ENCODE measurements at places on chromosomes 2 and 18.

DNA sequence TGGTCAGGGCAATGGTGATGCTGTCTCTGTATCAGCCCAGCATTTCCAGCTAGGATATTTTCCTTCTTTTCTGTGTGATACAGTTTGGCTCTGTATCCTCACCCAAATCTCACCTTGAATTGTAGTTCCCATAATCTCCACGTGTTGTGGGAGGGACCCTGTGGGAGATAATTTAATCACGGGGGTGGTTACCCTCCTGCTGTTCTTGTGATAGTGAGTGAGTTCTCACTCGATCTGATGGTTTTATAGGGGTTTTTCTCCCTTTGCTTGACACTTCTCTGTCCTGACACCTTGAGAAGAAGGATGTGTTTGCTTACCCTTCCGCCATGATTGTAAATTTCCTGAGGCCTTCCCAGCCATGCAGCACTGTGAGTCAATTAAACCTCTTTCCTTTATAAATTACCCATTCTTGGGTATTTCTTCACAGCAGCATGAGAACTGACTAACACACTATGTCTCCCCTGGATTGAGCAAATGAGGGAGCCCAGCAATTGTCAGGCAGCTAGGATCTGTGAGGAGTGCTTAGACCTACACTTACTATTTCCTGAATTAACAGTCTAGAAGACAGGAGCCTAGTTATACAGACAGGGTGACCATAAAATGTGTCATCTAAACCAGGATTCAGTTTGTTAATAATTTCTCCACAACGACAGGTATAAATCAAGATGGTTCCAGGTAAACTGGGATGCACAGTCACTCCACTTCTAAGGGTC is 6.0 kb downstream of the SCN2A start:
- DNase-seq: no peak

- no peak for DNase-seq
Measured at GRCh38 chr2:43407935-43408334, 181.5 kb upstream of the ZFP36L2 start.

GRCh38 chr2:96927405-96928171 is 57.7 kb upstream of the SEMA4C start:
- no peak for DNase-seq

DNA sequence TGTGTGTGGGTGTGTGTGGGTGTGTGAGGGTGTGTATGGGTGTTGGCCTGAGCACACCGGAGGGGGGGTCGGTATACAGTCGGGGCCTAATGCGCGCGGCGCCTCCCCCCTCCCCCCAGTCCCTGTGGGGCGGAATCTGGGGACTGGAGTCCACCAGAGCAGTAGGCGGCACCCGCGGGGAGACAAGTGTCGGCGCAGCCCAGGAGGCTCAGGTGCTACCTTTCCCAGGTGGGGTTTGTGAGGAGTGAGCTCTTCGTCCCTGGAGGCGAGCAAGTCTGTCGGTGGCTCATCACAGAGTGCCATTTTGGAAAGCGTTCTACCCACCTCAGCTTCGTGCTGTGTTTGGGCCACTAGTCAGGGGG is 2896.1 kb upstream of the TEKT4 start:
- DNase-seq: no peak

GRCh38 chr2:218368621-218369153 is 12.0 kb downstream of the CATIP start:
- DNase-seq: no peak

- DNase-seq: no peak
Measured at GRCh38 chr2:239760596-239760995, 264.5 kb downstream of the NDUFA10 start.

DNA sequence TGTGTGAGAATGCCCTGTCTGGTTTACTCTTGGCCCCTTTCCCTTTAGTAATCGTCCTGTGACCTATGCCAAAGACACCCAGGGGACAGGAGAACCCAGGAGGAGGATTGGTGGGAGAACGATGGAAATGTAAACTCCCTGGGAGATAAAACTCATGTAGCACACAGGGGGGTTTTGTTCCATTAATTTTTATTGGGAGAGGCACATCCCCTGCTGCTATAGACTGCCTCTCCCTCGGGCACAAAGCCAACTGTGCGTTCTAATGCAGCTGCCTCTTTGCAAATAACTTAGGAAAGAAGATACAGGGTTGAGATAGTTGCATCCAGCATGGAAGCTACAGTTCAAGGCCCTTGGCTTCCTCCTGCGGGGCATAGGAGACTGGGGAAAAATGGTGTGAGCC is 489.6 kb downstream of the SLC4A3 start:
- DNase-seq: no peak

DNA sequence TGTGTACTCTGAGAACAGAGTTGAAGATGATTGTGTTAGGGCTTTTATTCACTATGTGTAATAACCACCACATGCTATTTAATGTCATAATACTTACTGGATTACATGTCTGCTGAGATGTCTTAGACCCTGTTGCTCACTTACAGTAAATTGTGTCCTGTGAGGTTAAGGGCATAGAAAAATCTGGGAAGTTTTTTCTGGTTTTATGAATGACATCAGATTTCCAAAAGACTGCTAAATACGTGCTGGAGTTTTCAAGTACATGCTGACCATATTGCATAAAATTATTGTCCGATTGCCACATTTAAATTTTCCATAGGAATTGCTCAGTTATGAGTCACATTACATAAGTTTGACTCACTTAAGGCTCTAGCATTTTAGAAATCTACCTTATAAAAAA is 96.7 kb upstream of the COL5A2 start:
- DNase-seq: no peak

DNA sequence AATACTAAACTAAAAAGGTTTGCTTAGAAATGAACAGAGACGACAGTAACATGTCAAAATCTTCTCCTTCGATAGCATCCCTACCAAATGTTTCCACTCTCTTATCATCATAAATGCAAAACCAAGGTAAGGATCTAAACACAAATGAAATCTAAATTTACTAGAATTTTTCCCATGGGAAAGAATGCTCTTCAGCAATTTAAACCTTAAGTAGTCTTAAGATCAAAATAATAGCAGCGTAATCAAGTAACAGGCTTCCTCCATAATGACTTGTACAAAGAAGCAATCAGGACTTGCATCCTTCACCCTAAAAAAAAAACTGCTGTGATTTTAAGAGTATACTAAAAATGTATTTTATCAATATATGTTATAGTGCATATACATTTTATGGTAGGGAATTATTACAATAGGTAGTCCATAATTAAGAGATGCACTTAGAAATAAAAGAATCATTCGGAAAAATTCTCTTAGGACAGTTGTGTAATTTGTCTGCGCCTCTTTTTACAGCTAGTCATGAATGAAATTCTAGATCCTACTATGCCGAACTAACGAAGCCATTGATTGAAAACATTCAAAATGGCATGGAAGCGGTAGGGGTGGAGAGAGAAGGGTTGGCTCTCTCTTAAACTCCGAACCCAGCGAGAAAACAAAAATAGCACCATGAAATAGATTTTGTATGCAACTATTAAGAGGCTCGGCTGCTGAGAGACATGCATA is 1.3 kb downstream of the PGAP1 start:
- no peak for DNase-seq

GRCh38 chr18:69874058-69874457 is 73.6 kb downstream of the CD226 start:
- no peak for DNase-seq

DNA sequence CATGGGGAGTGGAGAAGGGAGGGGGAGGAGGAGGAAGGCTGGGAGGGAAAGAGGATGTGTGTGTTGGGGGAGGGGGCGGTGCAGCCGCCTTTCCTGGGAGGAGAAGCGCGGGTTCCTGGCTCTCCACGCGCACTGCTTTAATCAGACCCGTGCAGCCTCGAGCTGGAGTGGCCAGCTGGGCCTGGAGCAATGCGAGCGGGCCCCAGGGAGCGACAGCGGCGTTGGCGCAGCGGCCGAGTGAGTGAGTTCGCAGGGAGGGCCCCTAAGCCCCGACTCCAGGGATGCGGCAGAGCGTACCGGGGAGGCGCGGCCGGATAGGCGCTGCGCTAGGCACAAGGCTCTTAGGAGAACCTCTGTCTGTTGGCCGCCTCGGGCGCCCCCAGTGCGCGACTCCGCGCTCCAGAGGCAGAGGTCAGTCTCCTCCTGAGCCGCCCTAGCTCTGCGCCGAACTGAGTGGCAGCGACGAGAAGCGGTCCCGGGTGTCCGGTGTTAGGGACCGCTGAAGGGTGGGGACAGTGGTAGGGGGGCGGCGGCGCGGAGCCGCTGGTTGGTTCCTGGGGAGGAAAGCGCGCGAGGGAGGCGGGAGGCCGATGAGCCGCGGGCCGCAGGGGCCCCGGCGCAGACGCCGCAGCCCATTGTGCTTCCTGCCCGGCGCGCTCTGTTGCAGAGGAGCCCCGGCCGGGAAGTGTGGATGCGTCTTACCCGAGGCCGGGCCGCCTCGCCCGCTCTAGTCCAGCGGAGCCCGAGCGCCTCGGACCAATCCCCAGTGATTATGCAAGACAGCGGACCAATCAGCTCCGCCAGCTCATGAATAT is 455 bp upstream of the DLX1 start:
- no peak for DNase-seq

DNA sequence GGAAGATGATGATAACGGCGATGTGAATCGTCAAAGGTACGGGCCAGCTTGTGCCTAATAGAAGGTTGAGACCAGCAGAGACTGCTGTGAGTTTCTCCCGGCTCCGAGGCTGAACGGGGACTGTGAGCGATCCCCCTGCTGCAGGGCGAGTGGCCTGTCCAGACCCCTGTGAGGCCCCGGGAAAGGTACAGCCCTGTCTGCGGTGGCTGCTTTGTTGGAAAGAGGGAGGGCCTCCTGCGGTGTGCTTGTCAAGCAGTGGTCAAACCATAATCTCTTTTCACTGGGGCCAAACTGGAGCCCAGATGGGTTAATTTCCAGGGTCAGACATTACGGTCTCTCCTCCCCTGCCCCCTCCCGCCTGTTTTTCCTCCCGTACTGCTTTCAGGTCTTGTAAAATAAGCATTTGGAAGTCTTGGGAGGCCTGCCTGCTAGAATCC is 3.0 kb downstream of the FZD7 start:
- DNase-seq: no peak

GRCh38 chr2:201127152-201127511 is 11.2 kb downstream of the CFLAR start:
- no peak for DNase-seq

- DNase-seq: peak; percentile 63
Measured at GRCh38 chr2:86807468-86808275, 17.0 kb upstream of the CD8A start.

DNA sequence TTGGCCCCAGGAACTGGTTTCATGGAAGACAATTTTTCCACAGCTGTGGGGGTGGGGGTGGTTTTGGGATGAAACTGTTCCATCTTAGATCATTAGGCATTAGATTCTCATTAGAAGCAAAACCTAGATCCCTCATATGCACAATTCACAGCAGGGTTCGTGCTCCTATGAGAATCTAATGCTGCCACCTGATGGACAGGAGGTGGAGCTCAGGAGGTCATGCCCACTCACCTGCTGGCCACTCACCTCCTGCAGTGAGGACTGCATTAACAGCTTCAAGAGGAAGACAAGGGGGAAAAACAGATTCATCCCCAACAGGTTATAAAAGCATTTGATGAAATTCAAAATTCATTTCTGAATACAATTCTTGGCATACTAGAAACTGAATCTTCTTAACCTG is 38.5 kb downstream of the THAP4 start:
- no peak for DNase-seq

GRCh38 chr2:21431078-21431477 is 307.3 kb downstream of the TDRD15 start:
- DNase-seq: no peak

DNA sequence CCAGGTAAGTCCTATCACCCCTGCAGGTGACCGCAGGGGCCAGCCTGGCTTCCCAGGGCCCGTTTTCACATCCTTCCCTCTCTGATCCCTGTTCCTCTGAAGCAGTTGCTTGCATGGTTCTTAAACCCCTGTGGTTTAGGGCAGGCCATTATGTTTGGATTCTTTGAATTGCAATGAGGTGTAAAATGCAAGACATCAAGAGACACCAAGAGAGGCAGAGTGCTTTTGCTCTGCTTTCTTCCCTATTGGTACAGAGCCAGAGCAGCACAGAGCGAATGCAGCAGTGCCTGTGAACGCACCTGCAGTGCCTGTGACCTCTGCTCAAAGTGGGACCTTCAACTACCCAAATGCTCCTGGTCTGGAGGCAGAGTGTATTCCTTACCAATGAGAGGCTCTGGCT is 7.6 kb downstream of the RFX8 start:
- no peak for DNase-seq

GRCh38 chr2:221447310-221447709 is 124.8 kb downstream of the EPHA4 start:
- no peak for DNase-seq

- no peak for DNase-seq
Measured at GRCh38 chr2:231212329-231212845, 14.0 kb downstream of the ARMC9 start.

DNA sequence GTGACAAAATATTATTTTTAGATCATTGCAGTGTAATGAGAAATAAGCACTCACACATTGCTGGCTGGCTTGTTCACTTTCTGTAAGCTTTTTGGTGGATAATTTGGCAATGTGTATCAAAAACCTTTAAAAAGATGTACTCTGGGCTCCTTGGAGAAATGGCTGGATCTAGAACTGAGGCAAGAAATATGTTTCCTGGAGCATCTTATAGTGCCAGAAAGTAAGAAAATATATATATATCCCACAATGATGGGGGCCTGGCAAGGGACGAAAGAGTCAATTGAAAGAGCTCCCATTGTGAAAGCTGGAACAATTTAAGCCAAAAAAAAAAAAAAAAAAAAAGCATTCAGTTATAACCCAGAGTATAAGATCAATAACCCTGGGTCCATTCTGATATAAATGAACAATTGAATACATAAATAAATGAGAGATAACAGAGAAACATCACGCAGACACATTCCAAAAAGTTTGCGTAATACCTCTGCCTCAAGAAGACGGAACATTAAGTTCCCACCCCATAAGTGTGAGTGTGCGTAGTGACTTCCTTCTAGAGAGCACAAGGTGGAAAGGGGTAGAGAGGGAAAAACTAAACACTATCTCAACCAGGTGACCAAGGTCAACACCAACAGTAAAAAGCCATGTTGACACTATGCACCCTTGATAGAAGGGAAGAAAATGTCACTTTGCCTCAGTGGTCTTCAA is 77.5 kb downstream of the BIN1 start:
- no peak for DNase-seq

DNA sequence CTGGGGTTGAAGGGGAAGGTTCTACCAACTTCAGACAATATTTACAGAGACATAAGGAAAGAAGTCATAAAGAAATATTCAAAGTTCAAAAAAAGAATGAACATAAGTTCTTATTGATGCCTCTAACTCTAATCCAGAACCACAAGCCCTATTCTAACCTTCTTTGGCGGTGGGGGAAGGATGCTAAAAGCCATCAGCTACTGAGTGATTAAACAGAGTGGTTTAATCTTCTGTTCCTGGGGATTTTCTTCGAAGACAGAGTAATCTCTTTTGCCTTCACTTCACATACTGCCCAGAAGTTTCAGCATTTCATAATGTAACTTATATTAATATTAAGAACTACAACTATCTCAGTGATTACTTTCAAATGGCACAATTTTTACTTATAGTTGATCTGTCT is 51.2 kb upstream of the TXNDC2 start:
- DNase-seq: no peak

GRCh38 chr18:36337679-36338402 is 40.3 kb downstream of the FHOD3 start:
- no peak for DNase-seq

Measured in central memory CD8-positive, alpha-beta T cell (primary cell).